Renal pelvis (tissue), 12 donors: ENCODE measurements at places on chromosomes 4 and X.
A peak's percentile ranks its signal among the peaks of the same experiment; 100 is the strongest.

GRCh38 chrX:48493890-48494364 is 14.9 kb upstream of the PORCN start:
- DNase-seq: no peak

GRCh38 chrX:148513661-148514060 is 13.2 kb downstream of the AFF2 start:
- no peak for DNase-seq

- no peak for DNase-seq
These were observed 33.1 kb downstream of the DCTD start for GRCh38 chr4:182884040-182884439.

DNA sequence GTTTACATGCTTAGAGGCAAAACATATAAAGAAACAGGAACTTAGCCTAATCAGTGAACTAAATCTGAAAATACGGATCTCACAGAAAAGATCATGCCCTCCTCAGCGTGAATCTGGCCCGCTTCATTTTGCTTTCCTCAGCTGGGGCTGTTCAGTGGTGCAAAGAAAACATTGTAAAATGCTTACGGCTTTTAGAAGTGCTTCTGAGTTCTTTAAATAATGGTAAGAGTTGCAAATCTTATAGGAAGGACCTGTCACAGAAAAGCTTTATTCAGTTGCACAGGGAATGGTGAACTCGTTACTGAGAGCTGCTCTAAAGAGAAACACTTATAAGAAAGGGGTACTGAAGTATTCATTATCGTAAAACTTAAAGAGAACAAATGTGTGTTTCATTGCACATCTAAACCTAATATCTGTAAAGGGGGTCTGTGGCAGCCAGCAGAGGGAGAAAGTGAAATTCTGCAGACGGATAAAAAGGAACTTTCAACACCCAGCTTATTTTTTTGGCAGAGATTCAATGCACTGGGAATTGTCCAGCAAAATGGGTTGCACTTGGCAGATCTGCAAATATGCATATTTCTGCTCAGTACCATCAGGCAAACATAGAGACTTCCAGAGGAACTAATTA is 139.2 kb upstream of the ANK2 start:
- DNase-seq: peak; percentile 34

GRCh38 chrX:63935835-63936234 is 150.8 kb upstream of the ARHGEF9 start:
- DNase-seq: no peak

GRCh38 chr4:80206521-80207171 is 9.3 kb downstream of the PRDM8 start:
- no peak for DNase-seq

DNA sequence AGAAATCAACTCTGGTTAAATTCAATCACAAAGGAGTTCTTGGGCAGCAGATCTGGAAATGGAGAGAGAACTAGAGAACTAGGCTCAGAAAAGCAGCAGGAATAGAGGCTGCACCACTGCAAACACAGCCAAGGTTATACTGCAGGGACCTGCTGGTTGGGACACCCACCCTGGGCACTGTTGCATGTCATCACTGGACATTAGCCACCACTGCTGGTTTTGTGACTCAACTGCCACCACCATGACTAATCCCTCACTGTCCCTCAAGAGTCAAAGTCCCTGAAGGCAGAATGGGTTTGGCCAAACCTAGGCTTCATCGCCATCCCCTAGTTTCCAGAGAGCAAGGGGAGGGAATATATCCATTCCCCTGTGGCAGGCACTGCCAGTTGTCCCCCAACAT is 38.1 kb upstream of the IRAK1 start:
- DNase-seq: no peak

DNA sequence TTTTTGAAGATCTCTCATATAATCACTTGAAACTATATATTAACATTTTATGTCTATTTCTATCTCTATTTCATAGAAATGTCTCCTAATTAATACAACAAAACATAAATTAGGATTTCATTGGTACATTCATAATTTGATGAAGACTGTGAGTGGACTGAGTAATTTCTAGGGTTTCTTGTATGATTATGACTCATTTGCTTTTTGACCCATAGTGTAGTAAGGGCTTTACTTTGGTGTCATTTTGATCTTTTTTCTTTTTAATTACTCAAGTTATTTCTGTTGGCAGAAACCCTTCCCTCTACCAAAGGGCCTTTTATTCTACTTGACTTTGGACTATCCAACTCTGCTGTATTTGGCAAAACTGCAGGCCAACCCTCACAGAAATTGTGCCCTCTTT is 207.9 kb upstream of the MAGEB16 start:
- no peak for DNase-seq
